Suppressor macrophage (primary cell): ENCODE measurements at places on chromosomes 12 and 14.

- DNase-seq, result no peak
Observed at GRCh38 chr12:122040579-122041386, 19.1 kb downstream of the BCL7A start.

DNA sequence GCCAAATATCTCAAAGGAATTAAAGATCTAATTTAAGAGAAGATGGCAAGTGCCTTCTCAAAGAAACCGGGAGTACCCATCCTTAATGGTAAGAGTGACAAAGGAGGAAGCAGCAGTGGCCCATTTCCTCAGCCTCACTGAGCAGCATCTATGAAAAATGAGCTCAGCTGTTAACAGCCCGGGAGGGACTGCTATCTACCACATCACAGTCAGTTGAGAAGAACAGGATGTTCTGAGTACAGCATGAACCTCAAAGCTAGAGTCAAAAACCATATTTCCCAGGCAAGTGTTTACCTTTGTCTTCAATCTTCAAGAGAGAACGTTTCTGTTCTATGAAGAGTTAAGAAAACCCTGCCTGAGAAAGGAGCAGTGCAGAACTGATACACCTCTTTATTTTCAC is 115.0 kb downstream of the BTG1 start:
- peak; percentile 35 for DNase-seq

GRCh38 chr14:65832431-65833266 is 420.1 kb downstream of the FUT8 start:
- DNase-seq, result no peak

GRCh38 chr12:50192908-50193307 is 25.7 kb upstream of the CERS5 start:
- DNase-seq, result no peak

GRCh38 chr14:80465546-80466220 is 254.4 kb upstream of the DIO2 start:
- no peak for DNase-seq

- DNase-seq, result no peak
Observed at GRCh38 chr12:50841716-50842531, 802 bp upstream of the TMPRSS12 start.

DNA sequence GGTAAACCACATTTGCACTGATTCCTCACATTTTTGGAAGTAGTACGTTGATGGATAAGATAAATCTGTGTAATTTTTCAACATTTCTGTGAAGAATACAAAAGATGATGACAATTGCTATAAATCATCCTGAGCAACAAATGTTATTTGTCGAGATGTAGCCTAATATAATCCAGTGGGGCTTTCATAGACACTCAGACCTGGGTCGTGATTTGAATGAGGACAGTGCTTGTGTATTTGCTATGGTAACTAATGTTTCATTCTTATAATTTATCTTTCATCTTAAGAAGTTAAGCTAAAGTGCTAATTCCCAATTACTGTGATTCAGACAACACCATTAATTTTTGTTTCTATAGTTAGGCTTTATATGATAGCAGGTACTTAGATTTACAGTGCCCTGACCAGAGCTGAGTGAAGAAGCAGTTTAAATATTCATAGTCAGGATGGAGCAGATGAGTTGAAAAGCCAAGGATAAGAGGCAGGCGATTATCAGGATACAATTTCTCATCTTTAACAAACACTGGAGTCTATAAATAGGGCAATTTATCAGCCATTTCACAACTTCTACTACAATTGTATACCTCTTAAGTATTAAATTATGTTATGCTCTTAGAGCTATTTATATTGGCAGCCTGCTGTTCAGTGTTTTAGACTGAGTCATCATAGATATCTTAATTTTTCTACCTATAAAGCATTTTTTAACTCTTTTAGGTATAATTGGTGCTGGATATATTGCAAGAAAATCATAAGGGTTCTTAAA is 359.9 kb downstream of the TRHDE start:
- no peak for DNase-seq

DNA sequence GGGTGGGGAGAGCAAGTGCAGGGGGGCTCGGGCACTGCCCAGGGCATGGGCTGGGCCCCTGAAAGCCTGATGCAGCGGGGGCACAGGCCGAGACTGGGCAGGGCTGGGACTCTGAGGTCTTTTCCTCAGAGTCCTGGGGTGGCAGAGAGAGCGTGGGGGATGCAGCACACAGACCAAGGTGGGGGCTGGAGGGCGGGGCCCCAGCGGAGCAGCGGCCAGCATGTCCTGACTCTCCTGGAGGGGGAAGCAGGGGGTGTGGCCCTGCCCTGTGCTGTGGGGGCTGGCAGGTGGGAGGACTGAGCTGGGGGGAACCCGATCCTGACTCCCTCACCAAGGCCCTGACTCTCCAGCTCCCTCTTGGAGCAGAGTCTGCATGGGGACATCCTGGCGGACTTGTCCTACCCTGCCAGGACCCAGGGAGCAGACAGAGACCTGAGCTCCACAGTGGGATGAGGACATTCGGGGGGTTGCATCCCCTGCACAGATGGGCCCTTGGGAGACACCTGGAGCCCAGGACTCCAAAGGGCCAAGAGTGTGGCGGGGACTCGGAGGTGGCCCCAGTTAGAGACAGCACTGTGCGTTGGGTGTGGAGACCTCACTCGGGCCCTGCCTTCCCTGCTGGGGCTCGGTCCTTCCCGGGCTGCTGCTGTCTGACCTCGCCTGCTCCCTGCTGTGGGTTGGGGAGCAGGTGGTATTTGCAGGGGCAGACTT is 326.1 kb downstream of the TMEM121 start:
- no peak for DNase-seq

DNA sequence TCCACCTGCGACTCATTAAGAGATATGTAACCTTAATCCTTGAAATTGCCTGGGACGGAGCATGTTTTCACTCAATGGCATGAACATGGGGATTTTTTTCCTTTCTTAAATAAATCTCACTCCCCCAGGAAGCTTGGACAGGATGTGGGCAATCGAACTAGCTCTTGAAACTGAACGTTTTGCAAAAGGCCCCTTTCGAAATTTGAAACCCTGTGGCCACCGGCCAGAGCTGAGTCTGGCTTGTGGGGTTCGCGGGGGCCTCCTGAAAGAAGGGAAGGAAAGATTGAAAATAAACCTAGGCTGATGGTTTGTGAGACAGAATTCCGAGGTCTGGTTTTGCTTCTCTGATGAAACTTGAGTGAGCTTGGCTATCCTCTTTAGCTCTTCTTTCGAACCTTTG is 101.4 kb upstream of the RTL1 start:
- peak; percentile 65 for DNase-seq

DNA sequence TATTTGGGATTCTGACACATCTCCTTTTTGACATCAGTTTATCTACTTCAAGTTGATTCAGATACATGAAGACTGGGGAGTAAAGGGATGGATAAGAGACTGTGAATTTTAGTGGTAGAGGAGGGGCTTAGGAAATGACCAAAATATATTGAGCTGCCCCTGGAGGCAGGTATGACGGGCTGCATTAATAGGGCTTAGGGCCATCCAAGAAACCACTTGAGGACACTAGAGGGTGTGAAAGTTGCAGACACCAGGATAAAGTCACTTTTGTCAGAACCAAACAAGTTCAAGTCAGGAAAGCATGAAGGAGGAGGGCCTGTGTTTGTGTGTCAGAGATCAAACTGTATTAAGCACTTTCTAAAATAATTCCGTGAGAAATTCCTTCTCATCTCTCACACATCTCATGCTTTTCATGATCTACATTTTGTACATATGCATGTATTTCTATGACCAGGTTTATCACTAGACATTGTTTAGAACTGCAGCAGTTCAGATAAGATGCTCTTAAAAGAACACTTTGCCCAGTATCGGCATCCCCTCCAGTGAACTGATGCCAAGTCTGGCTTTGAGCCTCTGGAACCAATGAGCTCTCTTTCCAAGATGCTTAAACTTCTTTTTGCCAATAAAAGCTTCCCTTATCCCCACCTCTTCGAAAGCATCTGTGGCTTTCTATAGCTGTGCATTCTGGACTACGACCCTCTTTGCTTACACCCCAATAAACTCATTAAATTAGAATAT is 136.9 kb downstream of the SLC38A1 start:
- no peak for DNase-seq

GRCh38 chr14:58865514-58866281 is 227.9 kb downstream of the DACT1 start:
- peak; percentile 10 for DNase-seq

- DNase-seq, result no peak
Observed at GRCh38 chr12:116483959-116484750, 75.0 kb upstream of the MAP1LC3B2 start.

DNA sequence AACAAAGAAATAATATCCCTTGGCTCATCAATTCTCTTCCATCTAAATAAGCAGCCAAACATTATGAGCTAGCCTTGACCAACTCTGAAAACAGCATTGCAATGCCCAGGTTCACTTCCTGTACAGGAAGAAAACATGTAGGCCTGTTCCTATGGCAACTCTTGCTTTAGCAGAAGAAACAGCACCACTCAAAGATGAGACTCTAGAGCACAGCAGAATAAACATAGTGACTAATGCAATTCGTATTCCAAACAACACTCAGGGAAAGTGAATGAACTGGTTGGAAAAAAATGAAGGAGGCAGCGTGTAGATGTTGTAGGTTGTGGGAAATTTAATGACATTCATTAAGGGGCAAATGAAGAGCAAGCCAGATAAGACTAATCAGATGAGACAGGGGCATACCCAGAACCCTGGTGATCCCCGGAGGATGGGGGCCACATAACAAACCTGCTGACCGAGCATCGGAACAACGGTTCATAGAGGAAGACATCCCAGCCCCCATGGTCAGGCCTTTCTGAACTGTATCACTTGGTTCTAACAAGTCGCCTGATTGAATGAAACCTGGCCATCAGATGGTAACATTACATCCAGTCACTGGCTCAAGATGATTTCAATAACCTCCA is 9.0 kb downstream of the ARHGDIB start:
- DNase-seq, result peak; percentile 83

DNA sequence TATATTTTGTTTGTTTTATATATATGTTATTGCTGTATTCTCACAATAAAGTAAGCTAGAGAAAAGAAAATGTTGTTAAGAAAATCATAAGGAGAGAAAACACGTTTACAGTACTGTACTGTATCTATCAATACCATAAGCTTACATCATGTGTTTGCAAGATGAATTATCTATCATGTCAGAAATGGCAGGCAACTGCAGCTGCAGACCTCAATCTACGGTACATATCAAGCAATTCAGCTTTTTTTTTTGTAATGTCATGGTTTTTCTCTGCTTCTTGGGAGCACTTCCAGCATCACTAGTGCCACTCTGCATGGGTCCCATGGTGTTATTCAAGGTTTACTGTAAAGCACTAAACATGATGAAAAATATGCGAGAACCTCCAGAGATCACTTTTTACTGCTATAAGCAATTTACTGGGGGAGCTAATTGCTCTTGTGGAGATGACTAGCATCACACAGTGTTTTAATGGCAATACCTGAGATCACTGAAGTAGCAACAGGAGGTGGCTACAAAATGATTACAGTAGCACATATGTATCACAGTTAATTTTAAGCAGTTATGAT is 9.0 kb upstream of the KRT2 start:
- no peak for DNase-seq

DNA sequence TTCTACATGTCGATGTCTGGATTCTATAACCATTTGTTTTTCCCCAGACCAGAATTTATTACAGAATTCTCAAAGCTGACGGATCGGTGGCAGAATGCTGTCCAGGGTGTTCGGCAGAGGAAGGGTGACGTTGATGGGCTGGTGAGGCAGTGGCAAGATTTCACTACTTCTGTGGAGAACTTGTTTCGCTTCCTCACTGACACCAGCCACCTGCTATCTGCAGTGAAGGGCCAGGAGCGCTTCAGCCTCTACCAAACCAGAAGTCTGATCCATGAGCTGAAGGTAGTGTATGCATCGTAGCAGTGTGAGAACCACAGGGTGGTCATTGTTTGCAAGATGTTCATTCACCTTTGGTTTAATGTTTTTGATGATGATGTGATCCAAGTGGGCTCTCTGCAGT is 124.0 kb downstream of the ESR2 start:
- DNase-seq, result no peak

DNA sequence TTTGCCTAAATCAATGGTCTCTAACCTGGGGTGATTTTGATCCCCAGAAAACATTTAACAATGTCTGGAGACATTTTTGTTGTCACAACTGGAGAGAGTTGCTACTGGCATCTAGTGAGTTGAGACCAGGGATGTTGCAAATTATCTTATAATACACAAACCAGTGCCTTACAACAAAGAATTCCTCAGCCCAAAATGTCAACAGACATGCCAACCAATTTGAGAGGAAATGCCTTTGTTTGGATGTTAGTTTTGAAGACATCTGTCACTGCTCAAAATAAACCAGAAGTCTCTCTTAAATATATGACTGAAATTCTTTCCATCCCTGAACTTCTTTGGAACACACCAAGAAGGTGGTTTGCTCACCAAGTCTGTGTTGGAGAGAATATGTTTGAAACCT is 336.9 kb upstream of the ATP2B1 start:
- no peak for DNase-seq

GRCh38 chr12:50246873-50247612 is 36.3 kb downstream of the LIMA1 start:
- DNase-seq, result peak; percentile 59

DNA sequence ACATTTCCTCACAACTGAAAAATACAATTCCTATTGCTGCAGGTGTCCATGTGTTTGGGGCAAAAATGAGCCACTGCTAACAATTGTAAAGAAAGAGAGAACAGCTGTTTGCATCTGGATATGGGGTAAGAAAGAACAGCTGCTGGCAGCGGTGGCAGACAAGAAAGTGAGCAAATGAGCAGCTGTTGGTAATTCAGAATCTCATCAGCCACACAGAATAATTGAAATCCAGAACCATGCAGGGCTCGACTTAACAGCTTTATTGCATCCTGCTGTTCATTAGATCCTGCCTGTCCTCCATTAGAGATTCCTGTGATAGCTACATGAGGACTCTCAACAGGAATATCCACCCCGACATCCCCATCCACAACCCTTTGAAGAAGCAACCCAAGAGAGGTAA is 62.5 kb upstream of the TSPAN8 start:
- no peak for DNase-seq

DNA sequence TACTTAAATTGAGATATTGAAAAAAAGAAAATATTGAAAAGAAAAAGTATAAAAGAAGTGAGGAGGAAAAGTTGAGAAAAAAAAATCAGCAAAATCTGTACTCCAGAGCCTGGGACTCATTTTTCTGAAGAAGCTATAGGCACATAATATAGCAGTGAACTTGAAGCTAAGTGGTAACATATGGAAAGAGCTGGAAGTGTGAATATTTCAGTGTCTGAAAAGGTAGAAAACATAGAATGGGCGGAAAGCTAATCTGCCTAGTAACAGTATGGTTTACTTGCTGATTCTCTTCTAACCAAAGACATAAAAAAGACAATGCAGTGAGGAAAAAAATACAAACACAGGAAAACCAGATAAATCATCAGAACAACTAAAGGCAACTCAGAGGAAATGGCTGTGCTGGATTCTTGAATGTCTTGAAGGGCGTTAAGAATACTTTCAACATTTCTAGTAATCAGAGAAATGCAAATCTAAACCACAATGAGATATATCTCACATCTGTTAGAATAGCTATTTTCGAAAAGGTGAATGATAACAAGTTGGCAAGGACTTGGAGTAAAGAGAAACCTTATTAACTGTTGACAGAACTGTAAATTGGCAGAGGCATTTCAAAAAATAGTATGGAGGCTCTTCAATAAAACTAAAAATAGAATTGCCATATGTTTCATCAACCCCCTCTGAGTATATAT is 784.6 kb downstream of the LRFN5 start:
- no peak for DNase-seq
